Ecto neural progenitor cell (in vitro differentiated cells): ENCODE measurements at places on chromosomes 4 and X.

- no peak for DNase-seq
Observed at GRCh38 chrX:12548341-12548740, 242.9 kb upstream of the PRPS2 start.

DNA sequence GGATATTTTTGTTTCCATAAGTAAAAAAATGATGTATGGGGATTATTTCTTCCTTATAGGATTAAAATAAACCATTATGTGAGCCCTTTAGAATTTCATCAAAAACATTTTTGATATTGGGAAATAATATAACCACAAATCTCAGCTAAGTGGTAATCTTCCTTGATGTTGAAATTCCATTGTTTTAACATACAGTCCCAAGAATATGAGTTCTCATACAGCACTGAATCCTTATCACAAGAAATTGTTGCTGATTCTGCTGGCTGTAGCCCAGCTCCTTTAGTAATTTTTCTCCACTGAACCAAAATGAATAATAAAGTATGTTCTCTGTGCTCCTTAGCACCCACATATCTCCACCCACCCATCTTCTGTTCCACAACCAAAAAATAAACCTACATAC lies 41.9 kb upstream of the FAM47B start:
- no peak for DNase-seq

- DNase-seq: no peak
Observed at GRCh38 chr4:126627255-126627654, 1005.5 kb upstream of the INTU start.

- no peak for DNase-seq
Observed at GRCh38 chrX:150688911-150689451, 4.2 kb upstream of the MTMR1 start.

DNA sequence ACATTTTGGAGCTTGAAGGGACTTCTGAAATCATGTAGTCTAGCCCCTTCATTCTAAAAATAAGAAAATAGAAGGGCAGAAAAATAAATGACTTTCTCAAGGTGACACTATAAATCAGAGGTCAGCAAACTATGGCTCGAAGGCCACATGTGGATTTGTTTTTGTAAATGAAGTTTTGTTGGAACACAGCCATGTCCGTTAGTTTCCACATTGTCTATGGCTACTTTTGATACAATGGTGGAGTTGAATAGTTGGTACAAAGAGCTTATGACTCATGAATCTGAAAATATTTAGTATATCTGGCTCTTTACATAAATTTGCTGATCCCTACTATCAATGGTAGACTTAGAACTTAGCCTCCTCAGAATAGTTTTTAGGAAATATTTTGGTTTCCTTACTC lies 302.4 kb upstream of the PRPS2 start:
- DNase-seq: no peak

- no peak for DNase-seq
Observed at GRCh38 chr4:127586922-127587571, 45.7 kb upstream of the INTU start.

GRCh38 chr4:3515646-3516045 lies 16.6 kb downstream of the LRPAP1 start:
- no peak for DNase-seq

DNA sequence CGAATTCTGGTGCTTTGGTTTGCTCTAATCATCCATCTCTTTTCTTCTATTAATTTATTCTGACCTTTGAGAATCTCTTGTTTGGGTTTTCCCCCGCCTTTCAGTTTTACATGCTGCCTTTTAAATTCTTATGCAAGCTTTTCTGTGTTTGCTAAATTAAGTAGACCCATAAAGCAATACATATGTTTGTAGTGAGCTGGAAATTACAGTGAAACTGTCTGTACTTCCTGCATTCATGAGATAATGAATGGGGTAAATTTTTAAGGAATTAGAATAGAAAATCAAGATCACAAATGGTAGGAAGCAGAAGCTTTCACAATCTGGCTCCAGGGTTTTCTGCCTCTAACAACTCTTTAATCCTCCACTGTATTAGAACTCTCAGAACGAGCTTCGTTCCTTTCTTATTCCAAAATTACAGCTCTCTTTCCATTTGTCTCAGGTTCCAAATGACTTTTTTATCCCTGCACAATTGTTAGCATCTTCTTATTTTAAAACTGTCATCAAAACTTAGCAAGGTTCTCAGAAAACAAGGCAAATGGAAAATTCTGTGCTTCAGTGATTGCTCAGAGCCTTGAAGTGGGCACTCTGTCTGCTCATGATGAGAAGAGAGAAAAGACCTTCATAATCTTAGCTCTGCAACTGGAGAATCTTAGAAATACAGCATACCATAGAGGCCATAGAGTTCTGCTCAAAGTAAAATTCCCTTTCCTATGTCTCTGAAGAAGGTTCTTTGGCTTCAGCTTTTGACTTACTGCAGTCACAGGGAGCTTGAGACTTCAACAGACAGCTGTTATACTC lies 108.2 kb downstream of the EGF start:
- DNase-seq: no peak

DNA sequence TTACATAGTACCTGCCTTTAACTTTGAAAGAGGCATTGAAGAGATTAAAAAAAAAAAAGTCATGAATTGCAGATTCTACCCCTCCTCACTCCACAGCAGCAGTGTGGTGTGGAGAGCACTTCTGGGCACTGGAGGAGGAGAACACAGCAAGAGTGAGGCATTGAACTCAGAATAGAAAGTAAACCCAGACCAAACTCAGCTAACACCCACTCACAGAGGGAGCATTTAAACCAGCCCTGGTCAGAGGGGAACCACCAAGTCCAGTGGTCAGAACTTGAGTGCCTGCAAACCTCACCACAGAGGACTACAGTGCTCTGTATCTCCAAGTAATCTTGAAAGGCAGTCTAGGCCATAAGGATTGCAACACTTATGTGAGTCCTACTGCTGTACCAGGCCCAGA lies 15.6 kb upstream of the UGT2A1 start:
- DNase-seq: no peak

DNA sequence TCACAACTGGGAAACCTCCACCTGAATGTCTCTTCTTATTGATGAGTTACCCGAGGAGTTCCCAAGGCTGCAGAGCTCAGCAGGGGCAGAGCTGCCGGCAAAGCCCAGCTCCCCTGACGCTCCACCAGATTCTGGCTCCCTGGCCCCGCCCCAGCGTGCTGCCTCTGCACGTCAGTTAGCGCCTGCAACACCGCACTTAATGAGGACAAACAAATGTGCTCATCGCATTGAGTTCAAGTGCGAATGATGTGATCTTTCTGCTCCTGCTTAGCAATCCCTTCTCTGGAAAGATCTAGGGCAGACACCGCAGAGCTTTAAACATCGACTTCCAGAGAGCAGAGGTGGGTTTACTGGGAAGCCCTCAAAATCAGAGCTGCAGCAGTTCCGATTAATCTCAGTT lies 55.5 kb upstream of the FBXW7 start:
- DNase-seq: peak; percentile 71
